Hair follicle dermal papilla cell (primary cell): ENCODE measurements at places on chromosomes 6 and 20. TPM values are rescaled to one million over a fixed set of nuclear protein-coding genes. Genes with fewer than 3 reads are reported as not detected.

The BPIFB1 gene
- total RNA-seq: not detected in 2 replicates

The IP6K3 gene
- 0.12 and 0.32 TPM in 2 replicates for total RNA-seq

The SS18L1 gene
- total RNA-seq: 14.2 and 16.2 TPM in 2 replicates

The GCNT2 gene
- total RNA-seq: 0.16 TPM in 1 of 2 replicates, not detected in the other

The PLCB4 gene
- total RNA-seq: 55.3 and 59.1 TPM in 2 replicates

The DSTN gene
- total RNA-seq: 377 and 434 TPM in 2 replicates

The PNLDC1 gene
- total RNA-seq: 0.81 and 1.2 TPM in 2 replicates

The POPDC3 gene
- 46.9 and 50.3 TPM in 2 replicates for total RNA-seq

The BTNL2 gene
- not detected in 2 replicates for total RNA-seq

The TMX4 gene
- total RNA-seq: 23.2 and 26.1 TPM in 2 replicates

The PCMT1 gene
- 90.4 and 110 TPM in 2 replicates for total RNA-seq

The NHLRC1 gene
- 4.1 and 5.5 TPM in 2 replicates for total RNA-seq

The TTK gene
- total RNA-seq: 1.8 and 2.3 TPM in 2 replicates

The SIRPB2 gene
- not detected in 2 replicates for total RNA-seq
